ENCODE measurements at places on chromosomes 2 and 18.

DNA sequence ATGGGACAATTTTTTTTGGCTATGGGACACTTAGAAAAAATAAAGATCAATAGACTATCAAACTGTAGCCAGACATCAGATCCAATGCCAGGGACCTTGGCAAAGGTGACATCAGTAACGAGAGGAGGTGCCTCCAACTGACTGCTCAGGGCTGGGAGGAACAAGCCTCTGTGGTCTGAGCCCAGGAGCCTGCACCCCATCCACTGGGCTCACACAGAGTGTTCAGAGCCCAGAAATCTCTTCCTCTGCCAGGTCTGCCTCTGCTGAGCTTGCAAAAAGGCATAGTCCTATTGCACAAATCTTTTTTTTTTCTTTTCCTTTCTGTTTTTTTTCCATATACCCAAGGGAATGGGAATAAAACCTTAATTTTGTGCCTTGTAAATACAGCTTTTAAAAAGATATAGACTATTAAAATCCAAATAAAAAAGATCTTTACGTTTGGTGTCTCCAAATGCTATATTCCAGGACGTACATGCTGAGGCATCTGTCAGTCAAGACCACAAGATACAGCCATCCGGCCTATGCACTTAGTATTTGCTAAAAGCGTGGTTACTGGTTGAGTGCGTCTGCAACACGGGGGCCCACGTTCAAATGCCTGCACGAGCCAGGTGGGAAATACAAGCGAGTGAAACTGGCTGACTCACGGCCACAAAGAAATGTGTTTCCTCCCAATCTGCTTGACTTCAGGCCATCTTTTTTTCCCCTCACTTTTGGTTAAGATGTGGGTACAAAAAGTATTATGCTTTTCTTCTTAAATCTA, 7.8 kb upstream of the ARHGAP25 start:
- DNase-seq = no peak

DNA sequence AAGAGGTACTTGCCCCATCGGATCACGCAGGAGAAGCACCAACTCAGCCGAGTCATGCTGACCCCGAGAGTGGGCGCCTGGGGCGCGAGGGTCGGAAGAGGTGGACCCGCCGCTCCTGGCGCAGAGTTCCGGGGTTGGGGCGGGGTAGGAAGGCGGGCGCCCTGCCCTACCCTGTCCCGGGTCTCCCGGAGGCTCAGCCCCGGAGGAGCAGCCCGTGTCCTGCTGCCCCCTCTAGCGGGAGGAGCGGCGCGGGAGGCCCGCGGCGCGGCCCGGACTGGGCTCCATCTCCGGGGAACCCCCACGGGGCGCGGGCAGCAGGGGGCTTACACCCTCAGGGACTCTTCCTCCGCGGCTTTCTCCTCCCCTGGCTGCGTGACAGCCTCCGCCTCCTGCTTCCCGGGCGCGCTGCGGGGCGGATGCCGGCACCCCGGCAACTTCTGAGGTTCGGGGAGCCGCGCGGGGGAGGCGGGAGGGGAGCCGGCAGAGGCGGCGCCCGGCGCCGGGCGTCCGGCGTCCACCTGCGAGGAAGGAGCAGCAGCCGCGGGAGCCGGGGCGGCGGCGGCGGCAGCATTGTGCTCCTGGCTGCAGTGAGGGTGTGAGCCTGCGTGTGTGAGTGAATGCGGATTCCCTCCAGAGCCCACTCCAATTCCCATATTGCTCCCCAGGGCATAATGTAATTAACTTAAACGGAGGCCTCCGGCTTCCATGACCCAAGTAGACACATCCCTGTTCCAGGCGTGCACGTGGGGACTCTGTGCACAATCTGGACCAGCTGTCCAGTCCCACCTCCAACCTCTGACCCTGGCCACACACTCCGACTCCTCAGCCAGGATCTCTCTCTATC, 7.6 kb upstream of the TNS1 start:
- DNase-seq = no peak

GRCh38 chr2:28522481-28522880, 26.6 kb downstream of the PLB1 start:
- no peak for DNase-seq

DNA sequence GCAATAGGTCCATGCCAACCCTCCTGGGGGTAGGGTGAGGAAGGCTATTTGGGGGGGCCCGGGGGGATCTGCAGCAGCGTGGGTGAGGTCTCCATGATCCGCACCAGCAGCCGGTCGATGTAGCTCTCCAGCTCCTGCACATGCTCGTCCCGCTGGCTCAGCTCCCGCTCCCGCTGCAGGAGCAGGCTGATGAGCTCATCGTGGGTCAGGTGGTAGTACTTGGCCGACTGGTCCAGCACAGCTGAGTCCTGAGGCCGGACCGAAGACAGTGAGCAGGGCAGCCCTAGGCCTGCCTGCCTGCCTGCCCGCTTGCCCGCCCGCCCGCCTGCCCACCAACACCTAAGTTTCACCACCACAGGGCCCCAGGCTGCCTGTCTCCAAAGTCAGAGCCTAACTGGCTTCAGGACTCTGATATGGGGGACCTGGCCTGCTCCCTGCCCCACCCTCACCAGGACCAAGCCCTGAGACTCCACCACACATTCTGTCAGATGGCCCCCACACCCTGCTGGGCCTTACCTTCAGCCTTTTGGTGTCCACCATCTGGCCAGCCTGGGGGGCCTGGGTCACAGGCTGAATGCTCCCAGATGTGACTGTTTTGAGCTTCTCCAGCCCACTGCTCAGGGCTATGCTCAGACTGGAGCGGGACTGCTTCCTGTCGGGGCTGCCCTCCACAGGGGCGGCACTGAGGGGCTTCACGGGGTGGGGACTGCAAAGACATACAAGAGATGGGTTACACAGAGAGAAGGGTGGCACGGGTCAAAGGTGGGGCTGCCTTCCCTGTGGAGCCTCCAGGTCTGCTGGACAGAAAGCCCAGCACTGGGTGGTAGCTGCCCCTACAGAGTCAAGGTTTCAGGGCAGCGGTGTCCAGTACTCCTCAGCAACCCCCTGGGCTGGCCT, 4.2 kb upstream of the SFXN5 start:
- DNase-seq = no peak

DNA sequence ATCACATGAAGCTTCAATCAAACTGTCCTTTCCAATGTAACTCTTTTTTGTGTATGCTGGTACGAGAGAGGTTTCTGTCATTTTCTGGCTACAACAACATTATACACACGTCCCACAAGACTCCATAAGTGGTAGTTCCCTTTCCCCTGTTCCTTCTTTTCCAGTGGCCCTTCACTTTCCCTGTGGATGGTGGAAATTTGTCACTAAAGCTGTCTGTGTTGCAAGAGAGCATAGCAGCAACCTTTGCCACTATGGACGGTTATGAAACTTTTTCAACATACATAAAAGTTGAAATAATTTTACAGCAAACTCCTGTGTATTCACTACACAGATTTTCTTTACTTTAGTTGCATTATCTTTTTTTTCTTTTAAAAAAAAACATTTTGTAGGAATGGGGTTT, 18.7 kb downstream of the DBI start:
- DNase-seq = no peak

- no peak for DNase-seq
These were observed 45.3 kb upstream of the NARS1 start for GRCh38 chr18:57666818-57667497.

- DNase-seq = no peak
These were observed 99.6 kb downstream of the TPGS2 start for GRCh38 chr18:36729197-36729596.

- no peak for DNase-seq
These were observed 440.8 kb upstream of the SALL3 start for GRCh38 chr18:78538669-78539440.

GRCh38 chr2:176914371-176914770, 298.2 kb upstream of the HNRNPA3 start:
- DNase-seq = no peak

DNA sequence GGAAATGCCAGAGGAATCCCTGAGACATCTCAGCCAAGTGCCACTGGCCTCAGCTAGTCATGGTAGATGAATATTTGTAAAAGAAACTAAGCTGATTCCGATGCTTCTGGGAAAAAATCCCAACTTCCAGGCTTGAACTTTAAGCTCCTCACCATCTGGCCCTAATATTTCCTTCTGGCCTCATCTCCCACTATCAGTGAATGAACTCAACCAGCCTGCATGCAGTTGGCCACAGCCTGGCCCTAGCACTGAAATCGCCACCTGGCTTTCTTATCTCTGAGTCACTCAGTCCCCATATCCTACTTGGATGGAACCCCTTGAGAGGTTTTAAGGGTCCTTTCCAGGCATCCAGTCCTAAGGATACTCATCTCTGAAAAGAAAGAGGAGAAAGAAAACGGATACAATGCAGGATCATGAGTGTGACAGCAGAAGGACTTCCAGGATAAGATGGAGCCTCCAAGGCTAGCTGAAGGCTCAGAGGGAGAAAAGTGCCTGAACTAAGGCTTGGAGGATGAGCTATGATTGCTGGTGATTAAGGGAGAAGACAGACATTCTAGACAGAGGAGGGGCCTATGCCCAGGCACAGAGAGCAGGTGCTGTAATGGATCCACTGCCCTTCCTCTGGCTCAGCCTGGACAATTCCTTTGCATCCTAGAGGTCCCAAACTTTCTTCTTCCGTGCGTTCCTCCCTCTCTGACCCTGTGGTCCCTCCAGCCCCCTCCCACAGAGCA, 141.5 kb upstream of the MYCN start:
- peak; percentile 92 for DNase-seq

- no peak for DNase-seq
These were observed 165.7 kb downstream of the TMX3 start for GRCh38 chr18:68548904-68549870.

All from NCI-H524 treated with DMSO at 0.1 percent for 48 hours (cell line).